ENCODE measurements at places on chromosomes 1 and 21.

DNA sequence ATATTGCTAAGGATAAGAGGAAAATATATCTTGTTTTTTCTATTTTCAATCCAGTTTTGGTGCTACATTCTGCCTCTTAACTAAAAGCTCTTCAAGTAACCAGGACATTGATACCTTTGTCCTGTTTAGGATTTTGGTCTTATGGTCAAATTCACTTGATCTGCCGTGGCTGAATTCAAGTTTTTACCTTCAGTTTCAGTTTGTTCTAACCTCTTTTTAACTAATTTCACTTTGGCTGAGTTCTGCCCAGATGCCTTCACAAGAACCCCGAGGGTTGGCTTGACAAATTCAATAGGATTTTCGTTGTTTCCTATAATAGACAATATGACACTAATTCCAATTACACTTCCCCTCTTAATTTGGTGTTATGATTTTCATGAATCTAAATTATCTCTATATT, 84.5 kb upstream of the C1orf21 start:
- DNase-seq = no peak

DNA sequence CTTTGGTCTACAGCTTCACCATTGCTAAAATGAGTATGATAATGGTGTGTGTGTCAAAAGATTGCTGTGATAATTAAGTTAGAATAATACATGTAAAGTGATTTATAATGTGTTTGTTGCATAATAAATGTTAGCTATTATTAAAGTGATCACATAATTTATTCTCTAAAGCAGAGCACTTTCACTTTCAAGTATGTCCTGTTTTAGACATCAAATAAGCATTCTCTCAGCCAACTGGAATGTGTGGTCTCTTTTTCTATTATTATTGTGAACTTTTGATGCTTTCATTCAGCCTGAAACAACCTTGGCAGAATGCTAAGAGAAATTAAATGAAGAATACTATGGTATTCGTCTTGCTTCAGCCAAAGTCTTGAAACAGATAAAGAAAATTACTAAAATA, 102.8 kb upstream of the COL11A1 start:
- no peak for DNase-seq

GRCh38 chr21:45632160-45632559, 11.4 kb upstream of the PCBP3 start:
- no peak for DNase-seq

- DNase-seq = no peak
Observed at GRCh38 chr21:46157396-46157986, 2.1 kb upstream of the FTCD start.

Data from thoracic aorta (tissue), 2 donors.